ENCODE measurements at places on chromosomes 6 and 20. TPM values are rescaled to one million over a fixed set of nuclear protein-coding genes. Genes with fewer than 3 reads are reported as not detected.

The C20orf202 gene
- total RNA-seq, result not detected

The ARFGEF3 gene
- total RNA-seq, result 8.2 TPM

The CCDC167 gene
- 23.0 TPM for total RNA-seq

The NOTCH4 gene
- 20.1 TPM for total RNA-seq

The RNF182 gene
- total RNA-seq, result 0.25 TPM

The WFDC10B gene
- total RNA-seq, result not detected

The SRSF3 gene
- total RNA-seq, result 415 TPM

The CGA gene
- not detected for total RNA-seq

The CALHM6 gene
- 0.32 TPM for total RNA-seq

All from pulmonary artery endothelial cell (primary cell).